Stimulated activated naive CD4-positive, alpha-beta T cell treated with Interleukin-2 at 50 U/mL for 16 hours (primary cell): ENCODE measurements at places on chromosomes 2 and 18.

DNA sequence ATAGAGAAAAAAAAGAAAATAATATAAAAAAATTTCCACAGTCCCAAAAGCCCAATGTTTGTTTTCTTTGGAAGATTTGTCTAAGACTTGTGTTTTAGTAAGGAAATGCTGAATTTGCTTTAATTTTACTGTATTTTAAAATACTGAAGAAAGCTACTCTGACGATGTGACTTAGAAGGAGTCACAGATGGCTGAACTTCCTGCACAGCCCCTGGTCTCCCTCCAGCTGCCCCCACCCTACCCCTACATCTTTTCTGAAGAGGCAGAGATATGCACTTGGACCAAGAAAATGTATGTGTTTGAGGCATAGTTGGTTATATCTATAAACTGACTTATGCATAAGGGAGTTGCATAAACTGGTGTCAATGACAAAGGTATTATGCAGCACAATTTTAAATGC is 172.3 kb downstream of the CDH2 start:
- no peak for DNase-seq

- no peak for DNase-seq
These were observed 66.1 kb downstream of the FASTKD2 start for GRCh38 chr2:206831442-206831995.

GRCh38 chr2:31414601-31415241 is at the start of gene XDH:
Gene XDH (minus strand): TSS chr2:31414742. CDS start chr2:31414666, 76 bp downstream.
- no peak for DNase-seq

DNA sequence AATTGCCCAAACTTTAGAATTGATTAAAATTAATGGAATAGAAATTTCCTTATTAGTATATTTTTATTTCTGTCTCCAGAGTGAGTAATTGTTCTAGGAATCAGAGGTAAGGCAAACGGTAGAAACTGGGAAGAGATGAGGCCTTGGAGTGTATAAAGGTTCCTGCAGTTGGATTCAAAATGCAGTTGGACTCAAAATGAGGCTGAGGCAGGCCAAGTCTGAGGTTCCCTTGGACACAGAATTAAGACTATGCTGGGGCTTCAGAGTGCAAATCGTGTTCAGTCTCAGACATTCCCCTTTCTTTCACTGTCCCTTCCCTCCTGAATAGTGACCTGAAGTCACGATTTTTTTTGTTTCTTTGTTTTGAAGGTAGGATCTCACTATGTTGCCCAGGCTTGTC is 746.9 kb upstream of the NRXN1 start:
- DNase-seq: no peak

DNA sequence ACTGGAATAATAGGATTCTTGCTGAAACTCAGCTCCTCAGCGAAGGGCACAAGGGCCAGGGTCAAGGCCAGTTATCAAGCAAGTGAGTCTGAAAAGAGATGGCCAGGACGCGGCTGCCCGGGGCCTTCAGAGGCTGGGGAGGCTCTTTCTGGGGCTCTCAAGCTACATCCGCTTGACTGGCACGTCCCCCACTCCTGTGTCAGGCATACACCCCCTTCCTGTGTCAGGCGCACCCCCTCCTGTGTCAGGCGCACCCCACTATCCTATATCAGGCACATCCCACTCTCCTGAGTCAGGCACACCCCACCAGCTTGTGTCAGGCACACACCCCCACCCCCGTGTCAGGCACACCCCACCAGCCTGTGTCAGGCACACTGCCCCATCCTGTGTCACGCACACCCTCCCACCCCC is 91.8 kb downstream of the TPO start:
- no peak for DNase-seq

GRCh38 chr2:143891879-143892308 is 628.0 kb downstream of the ZEB2 start:
- no peak for DNase-seq

DNA sequence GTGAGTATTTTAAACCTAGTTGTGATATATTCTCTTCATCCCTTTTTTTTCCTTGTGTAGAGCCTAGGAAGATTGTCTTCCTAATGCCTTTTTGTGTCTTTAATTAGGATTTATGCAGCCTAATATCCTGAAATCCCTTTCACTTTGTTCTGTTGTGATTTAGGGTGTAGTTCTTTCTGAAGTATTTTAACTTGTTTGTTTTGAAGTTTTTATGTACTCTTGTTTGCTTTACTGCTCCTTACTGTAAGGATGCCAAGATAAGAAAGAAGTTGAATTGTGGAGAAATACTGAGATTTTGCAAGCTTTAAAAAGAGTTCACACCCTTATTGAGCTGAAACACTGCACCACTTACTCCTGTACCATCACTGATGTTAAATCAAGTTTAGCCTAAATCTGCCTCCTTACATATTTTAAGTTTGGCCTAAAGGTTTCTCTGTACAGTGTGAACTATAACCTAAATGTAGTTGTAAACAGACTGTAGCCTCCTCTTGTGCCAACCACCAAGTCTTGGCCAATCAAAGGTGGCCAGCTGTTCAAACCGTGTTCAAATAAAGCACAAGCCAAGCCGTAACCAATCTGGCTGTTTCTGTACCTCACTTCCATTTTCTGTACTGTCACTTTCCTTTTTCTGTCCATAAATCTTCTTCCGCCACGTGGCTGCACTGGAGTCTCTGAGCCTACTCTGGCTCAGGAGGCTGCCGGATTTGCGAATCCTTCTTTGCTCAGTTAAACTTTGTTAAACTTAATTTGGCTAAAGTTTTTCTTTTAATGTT is 17.7 kb upstream of the ACOXL start:
- no peak for DNase-seq

DNA sequence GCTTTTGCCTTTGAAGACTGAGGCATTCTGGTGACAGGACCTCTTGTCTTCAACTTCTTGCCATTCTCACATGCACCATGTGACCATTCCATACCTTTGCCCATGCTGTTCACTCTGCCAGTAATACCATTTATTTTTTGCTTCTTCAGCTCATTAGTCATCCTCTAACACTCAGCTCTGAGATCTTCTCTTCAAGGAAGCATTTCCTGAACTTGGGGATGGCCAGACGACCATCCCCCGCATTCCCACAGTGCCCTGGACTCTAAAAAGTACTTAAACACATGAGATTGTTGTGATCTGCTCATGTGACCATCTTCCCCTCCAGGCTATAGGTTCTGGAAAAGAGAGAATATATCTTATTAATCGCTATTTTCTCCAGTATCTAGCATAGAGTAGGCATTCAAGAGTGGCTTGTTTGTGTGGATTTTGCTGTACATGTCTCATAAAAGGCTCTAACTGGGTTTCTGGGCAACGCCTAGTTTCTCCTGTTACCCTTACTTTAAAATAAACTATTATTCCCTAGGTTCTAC is 33.9 kb downstream of the PAX3 start:
- no peak for DNase-seq

- no peak for DNase-seq
These were observed 1044.1 kb upstream of the ZEB2 start for GRCh38 chr2:145563741-145564615.

GRCh38 chr2:237865623-237866041 is 6.2 kb downstream of the RAMP1 start:
- DNase-seq: no peak

- no peak for DNase-seq
These were observed 8.3 kb downstream of the ARHGAP28 start for GRCh38 chr18:6737833-6738232.

DNA sequence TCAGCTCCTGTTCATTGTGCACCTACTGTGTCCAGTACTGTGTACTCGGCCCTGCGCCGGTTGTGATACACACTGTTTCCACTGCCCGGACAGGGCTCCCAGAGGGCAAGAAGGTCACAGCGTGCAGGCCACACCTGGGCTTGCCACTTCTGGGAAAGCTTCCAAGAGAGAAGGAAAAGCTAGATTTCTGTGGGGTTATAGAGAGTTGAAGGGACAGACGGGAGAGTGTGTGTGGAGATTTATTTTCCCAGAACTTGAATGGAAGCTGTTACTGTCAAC is 3.8 kb upstream of the CNDP1 start:
- no peak for DNase-seq

GRCh38 chr2:222884114-222884771 is 23.4 kb downstream of the ACSL3 start:
- DNase-seq: no peak

DNA sequence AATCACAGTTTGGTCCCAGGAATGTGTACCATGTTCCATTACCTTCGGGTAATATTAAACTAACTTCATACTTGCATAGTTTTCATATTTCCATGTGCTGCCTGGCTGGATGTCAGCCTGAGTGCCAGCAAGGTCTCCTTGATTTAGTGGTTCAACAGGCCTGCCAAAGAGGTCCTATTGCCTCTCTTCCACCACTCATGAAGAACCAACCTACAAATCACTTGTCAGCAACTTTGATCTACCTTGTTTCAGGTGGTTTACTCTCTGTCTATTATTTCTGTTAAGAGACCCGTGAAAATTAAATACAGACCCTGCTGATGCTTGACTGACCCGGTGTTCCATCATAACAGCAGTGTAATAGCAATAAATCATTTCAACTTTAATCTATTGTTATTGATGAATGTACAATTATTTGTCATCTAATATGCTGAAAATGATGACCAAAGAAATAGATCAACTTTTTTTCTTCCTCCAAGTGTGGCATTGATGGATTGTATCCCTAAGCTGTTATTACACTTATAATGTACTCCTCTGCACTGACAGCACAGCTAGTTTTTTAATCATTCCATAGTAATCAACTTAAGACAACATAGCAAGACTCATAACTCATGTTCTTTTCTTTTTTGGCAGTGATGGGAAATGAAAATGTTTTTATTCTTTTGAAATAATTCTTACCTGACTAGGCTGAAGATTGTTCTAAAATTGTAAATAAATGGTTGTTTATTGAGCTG is 1220.2 kb upstream of the ACVR2A start:
- no peak for DNase-seq

DNA sequence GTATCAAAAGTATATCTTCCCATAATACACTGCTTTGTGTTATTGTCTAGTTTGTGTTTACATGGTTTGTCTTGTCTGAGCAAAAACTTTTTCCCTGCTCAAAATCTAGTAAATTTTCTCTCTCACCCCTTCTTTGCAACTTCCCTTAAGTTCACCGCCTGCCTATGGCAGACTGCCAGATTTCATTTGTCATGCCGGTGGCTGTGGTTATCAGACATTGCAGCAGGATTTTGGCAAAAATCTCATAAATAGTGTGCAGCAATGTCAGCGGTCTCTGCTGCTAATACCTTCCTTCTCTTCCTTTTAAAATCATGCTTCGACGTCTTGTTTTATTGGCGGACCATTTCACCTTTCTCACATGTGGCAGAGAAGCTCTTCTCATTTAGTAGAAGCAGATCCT is 45.6 kb upstream of the TMEM178A start:
- no peak for DNase-seq

GRCh38 chr2:170324640-170325046 is 146.7 kb downstream of the MYO3B start:
- DNase-seq: no peak

DNA sequence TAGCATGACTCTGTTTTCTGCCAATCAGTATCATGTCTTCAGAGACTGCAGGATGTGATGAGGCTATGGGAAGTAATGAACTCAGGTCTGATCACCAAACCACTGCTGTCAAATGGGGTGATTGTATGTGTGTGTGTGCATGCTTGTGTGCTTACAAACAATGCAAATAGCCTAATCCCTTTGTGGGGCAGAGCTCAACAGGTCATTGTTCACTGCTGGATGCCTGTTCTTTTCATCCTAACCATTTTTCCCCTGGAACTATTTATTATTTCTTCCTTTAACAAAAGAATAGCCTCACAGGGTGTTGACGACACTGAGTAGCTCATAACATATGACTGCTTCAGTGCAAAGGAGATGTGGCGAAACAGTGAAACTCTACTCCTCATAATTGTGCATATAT is 55.9 kb downstream of the NXPH2 start:
- DNase-seq: no peak

DNA sequence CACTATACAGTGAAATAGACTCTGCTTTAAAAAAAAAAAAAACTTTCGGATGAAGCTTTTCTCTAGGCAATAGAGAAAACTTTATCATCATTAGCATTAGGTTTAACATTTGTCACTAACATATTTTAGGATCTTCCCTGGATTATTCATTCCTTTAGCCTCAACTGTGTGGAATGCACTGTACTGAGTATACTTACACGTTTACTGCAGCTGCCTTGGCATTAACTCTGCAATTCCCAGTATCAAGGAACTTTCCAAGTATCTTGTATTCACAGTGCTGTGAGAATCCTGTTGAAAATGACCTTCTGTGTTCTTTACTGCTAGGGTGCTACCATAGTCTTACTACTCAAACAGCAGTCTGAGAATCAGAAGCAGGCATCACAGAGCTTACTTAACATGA is 328.2 kb upstream of the COL3A1 start:
- DNase-seq: no peak

DNA sequence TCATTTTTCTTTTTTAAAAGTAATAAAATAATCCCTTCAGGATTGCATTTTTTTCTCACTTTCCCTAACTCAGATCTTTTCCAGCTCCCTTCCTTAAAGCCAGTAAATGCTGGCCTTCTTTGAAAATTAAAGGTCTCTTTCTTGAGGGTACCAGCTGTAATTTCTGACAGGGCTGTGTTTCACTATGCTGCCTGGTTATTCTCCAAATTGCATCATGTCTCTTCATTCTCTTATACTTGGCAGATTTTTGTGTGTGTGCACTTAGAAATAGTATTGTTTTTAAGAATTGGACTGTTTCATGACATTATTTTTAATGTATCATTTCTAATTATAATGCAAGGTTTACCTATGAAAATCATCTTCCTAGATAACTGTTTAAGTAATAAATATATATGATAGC is 72.0 kb upstream of the EPB41L5 start:
- no peak for DNase-seq

DNA sequence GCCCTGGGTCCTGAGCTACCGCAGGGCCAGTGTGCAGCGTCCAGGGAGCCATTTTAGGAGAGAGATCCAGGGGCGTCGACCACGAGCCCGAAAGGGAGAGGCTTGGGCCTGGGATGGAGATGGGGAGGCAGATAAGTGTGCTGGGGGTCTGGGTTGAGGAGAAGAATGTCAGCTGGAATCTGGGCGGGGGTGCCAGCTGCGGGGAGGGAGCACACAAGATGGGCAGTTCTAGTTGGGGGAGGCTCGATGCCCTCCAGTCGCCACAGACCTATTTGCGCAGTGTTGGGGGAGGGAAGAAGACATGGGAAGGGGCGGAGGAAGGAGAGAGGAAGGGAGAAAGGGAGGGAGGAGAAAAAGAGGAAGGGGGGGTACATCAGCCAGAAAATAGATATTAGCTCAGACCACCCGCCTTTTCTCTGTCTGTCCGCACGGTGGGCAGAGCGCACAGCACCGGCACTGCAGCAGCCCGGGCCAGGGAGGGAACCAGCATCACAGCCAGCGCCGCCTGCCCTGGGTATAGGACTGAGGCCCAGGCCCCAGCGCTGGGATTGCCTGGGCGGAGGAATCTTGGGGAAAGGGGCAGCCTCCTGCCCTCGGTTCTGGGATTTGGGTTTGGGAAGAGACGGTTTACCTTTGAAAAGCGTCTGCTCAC is 1.9 kb upstream of the HOXD11 start:
- DNase-seq: no peak

- no peak for DNase-seq
These were observed 1058.3 kb upstream of the TMEFF2 start for GRCh38 chr2:193253014-193253530.

DNA sequence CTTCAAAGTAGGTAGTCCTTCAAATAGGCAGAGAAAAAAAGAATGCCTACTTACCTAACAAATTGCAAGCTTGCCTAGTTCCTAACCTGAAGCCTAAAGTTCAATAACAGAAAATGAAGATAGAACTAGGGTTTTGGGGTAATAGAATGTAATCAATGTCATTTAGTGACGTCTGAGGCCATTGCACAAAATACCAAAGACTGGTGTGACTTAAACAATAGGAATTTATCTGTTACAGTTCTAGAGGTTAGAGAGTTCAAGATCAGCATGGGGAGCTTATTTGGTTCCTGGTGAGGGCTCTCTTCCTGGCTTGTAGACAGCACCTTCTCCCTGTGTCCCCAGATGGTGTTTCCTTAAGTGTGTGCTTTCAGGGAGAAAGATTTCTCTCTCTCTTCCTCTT is 4.7 kb upstream of the NPC1 start:
- DNase-seq: no peak
